ENCODE measurements at places on chromosomes 4 and X.

DNA sequence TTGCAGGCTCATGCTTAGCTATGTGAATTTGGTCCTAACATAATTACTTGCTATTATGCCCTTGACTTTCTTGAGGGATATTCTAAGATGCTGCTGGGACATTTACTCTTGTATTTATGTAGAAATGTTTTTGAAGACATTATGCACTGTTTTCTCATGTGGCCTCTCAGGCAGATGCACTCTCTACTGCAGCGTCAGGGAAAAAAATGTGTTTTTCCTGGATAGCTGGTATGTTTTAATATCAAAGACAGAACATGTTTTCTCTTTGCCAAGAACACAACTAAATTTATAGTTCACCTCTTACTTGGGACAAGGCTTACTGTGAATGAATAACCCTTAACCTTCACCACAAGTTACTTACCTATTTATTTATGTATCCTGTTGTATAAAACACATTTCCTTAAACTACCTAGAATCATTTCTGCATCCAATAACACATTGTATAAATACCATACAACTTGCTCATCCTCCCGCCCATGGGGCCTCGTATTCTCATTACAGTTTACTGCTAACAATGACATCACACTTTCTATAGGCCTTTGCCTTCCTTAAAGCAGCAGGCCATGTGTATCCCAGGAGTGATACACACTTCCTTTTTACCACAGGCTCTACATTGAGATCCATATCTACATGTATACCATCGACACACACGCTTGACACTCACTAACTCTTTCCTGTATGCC is 178.7 kb downstream of the SLIT2 start:
- no peak for DNase-seq

DNA sequence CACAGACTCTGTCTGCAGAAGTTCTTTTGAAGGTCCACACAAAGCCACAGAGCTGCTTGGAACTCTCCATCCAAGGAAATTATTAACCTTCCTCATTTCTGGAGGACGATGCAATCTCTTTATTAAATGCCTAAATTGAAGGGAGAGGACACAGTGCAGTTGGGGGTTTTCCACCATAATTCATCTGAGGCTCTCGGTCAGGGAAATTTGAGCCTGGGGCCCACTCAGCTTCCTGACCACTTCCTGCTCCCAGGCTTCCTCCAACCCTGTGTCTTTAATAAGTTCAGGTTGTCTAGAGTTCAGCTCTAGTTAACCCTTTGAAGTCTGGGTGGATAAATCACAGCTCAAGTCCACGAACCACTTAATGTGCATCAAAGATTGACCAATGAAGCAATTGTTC is 58.5 kb downstream of the PRPS1 start:
- DNase-seq = no peak

DNA sequence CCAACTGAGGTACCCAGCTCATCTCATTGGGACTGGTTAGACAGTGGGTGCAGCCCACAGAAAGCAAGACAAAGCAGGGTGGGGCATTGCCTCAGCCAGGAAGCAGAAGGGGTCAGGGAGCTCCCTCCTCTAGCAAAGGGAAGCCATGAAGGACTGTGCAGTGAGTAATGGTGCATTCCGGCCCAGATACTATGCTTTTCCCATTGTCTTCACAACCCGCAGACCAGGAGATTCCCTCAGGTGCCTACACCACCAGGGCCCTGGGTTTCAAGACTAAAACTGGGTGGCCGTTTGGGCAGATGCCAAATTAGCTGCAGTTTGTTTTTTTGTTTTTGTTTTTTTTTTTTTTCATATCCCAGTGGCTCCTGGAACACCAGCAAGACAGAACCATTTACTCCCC is 235.3 kb downstream of the TACR3 start:
- DNase-seq = no peak

- no peak for DNase-seq
Observed at GRCh38 chr4:77194989-77195388, 38.0 kb downstream of the CCNG2 start.

DNA sequence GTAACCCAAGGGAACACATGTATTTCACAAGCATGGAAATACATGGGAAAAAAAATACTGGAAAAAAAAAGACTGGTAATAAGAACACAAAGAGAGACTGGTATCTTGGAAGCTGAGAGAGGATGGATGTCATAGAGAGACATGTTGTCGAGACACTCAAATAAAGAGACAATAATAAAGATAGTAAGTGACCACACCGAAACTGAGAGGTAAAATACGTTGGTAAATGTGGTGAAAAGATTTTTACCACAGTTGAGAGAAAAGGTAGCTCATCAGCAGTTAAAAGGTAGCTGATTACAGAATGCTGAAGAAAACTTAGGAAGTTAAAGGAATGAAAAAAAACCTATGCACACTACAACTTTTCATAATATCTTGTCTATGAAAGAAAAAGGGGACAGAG is 81.1 kb downstream of the ARAP2 start:
- DNase-seq = no peak

- DNase-seq = no peak
Observed at GRCh38 chr4:61984260-61984909, 784.3 kb downstream of the ADGRL3 start.

DNA sequence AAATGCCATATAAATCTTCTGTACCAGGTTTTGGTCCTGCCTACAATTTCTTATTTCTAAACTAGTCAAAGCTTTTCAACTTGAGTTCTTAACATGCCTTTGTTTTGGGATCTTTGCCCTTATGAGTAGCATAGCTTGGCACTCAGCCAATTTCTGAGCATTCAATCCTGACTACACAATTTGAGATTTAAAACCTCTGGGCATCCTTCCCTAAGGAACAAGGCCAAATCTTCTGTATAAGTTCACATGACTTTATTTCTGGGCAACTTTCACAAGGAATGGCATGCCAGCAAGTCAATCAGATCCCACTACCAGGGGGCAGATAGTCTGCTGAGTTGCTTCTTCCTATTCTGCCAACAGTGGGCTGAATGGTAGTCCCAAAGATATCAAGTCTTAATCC is 254.2 kb downstream of the ADAMTS3 start:
- no peak for DNase-seq

DNA sequence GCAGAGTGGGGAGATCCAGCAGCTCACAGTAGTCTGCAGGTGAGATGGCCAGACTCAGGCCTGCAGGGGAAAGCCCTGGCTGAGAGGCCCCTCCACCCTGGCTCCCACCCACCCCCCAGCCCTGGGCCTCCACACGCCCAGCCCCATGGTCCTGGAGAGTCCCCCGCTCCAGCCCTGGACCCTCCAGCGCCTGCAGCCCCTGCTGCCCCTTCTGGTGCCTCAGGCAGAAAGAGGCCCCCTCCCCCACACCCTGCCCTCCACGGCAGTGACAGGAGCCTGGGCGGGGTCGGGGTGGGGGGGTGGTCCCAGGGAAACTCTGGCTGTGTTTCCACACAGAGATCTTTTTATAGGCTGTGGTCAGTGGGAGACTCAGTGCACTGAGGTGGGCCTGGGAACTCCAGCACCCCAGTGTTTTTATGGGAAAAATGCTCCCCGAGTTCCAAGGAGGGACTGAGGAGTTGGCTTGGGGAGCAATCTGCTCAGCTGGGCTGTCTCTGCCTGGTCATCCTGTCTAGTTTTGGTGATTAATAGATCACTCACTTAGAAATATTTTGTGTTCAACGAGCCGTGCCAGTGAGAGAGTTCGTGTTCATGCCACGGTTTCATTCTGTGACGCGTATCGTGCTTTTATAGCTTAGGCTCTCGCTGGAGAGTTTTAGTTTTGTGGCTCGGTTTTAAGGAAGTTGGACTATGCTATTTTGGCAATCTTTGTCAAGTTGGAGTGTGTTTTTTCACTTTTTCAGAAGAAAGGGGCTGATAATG is 53.1 kb upstream of the HGFAC start:
- no peak for DNase-seq

- DNase-seq = no peak
Observed at GRCh38 chr4:10164877-10165283, 48.3 kb upstream of the WDR1 start.

DNA sequence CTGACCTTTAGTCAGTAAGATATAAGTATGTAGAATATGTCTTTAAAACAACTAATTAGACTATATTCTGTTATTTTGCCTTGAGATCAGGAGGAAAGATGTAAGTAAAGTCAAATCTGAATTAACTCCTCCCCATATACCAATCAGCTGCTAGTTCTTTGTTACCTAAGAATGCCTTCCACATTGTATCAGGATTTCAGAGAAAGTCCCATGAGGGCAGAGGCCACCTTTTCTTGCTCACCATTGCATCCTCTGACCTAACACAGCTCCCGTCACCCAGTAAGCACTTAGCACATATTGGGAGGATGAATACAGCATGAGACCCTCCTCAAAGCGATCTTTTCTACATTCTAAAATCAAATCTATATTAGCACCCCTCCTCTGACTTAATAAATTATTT is 87.0 kb downstream of the COL25A1 start:
- no peak for DNase-seq

- no peak for DNase-seq
Observed at GRCh38 chr4:126755506-126755905, 877.3 kb upstream of the INTU start.

DNA sequence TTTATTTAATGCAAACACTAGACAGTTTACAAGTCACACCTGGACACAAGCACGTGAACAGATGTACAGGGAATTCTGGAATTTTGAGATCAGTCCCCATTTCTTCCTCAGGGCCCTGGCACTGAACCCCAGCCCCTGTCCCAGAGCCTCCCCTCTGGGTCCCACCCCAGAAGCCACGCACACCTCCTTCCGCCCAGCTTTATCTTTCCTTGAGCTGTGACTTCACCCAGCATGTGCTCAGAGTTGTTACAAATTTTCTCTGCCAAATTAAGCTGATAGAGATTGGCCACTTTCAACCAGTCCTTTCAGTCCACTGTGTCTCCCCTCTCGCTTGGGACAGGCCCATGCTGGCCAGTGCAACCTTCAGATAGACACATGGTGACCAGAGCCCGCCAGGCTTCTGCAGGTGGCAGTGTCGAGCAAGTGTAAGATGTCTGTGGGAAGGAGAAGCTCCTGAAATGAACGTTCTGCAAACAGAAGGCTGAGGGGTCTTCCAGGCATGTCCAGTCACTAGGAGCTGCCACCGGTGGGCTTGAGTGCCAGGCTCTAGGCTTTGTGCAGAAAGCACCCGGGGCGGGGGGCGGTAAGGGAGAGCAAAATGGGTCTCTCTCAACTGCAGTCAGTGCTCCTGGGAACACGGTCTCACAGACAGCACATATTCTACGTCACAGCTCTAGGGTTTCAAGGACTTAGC is 73.3 kb downstream of the MTMR1 start:
- no peak for DNase-seq

DNA sequence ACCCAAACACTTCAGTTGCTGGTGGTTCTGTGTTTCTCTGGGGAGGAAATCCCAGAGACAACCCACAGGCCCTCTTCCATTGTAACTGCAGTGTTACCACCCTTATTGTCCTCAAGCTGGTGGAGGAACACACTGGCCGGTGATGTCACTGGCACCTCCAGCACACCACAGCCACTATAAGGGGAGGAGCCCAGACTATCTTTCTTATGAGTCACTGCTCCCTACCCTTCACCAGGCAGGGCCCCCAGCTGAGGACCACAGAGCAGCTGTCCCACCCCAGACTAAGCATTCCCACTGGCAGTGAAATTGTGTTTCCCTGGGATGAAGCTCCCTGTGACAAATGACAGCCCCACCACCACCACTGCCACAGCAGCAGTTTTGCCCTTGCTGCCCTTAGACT is 171.8 kb upstream of the FGF16 start:
- no peak for DNase-seq

All from stimulated activated CD4-positive, alpha-beta T cell treated with anti-CD3 and anti-CD28 coated beads, Interleukin-1b, Interleukin-23, amount 100 ng/mL, for 24 hours (primary cell).